Colonic mucosa (tissue), 4 donors: ENCODE measurements at places on chromosomes 2 and 18. TPM values are rescaled to one million over a fixed set of nuclear protein-coding genes. Genes with fewer than 3 reads are reported as not detected.

Gene SLC66A3
- total RNA-seq = 13.2 TPM

Gene ANKRD30B
- not detected for total RNA-seq

DNA sequence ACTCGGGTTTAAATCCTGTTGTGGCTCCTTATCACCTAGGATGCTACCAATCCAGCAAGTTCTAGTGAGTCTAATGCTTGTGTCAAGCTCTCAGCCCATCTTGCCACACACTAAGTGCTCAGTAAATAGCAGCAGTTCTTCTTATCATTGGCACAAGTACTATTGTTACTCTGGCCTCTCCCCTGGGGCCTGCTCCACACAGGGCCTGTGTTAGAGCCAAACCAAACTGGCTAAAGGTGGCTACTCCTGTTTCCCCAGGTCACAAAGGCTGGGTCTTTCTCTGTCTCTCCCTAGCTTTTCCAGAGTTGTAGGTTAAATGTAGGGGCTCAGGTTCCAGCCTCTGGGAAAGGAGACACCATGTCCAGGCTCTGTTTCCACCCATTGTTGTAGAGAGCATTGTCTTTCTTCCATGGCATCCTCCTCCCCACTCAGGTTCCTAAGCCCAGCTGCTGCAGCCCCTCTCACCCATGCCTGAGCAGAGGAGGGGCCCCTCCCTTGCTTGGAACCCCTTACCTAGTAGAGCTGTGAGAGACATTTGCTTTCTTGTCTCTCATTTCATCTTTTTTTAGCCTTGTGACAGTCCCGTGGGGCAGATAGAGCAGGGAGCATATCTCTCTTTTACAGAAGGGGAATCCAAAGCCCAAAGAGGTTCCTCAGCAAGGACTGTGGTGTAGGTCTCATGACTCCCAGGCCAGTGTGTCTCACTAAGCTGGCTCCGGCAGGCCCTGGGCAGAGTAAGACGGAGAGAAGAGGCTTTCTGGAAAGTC lies 56.4 kb upstream of the OTOF start:
- DNase-seq = no peak

- DNase-seq = no peak
Observed at GRCh38 chr18:8242151-8242696, 367.0 kb upstream of the RAB12 start.

DNA sequence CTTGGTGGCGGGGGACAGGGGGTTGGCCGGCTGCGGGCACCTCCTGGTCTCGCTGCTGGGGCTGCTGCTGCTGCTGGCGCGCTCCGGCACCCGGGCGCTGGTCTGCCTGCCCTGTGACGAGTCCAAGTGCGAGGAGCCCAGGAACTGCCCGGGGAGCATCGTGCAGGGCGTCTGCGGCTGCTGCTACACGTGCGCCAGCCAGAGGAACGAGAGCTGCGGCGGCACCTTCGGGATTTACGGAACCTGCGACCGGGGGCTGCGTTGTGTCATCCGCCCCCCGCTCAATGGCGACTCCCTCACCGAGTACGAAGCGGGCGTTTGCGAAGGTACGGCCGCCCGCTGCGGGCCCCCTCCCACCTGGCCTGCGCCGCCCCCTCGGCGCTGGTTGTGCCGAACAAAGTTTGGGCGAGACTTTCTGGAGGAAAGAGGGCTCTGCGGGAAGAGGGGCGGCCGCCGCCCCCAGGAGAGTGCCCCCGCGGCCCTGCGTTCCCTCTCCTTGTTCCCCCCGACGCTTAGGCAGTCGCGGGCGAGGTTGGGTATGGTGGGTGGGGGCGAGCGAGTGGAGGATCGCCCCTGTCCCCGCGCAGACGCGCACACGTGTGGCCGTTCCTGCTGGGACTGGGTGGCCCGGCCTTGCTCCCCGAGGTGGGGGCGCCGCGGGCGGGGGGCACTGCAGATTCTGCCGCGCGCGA lies 866 bp downstream of the CRIM1 start:
- no peak for DNase-seq

Gene DNMT3A
- total RNA-seq = 44.5 TPM

- DNase-seq = no peak
Observed at GRCh38 chr18:58451115-58451971, 177.5 kb downstream of the ALPK2 start.

GRCh38 chr2:188851311-188851710 lies 122.9 kb upstream of the COL3A1 start:
- DNase-seq = no peak

Gene MOGAT1
- total RNA-seq = 0.24 TPM

Gene ADAM23
- 0.93 TPM for total RNA-seq

DNA sequence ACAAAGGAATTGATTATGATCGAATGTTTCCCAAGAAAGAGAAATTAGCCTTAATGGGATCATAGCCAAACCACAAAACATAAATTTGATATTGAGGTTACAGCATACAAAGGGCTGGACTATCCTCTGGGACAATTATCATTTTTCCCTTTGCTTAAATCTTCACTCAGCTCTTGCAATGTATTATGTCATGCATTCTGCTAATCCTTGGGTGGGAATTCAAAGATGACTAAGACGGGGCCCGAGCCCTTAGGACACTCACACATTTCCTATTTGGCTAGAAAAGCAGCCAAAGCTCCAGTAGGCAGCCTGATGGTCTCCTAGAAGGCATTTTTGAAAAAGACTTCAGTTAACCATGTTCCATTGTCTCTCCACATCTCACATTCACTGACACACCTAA lies 17.2 kb upstream of the NMI start:
- no peak for DNase-seq

DNA sequence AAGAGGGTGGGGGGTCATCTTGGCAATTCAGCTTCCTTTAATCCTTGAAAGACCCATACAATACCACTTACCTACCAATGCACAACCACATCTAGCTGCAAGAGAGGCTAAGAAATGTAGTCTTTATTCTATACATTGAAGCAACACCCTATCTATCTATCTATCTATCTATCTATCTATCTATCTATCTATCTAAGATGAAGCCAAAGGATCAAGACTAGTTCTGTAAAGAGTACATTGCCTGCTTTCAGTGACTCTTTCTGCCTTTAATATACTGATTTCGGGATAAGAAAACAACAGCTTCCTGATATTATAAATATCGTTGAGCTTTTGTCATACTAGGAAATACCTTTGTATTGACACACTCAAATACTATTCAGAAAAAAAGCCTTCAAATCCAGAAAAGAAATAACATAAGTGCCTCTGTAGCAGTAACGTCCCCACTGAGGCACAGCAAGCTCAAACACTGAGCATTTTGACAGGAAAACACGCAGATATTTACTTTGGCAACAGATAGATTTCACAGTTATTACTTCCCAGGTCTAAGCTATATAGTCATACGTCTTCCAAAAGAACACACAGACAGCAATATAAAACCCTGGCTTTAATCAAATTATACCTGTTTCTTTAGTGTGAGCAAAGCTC lies 139.4 kb upstream of the SERTAD2 start:
- no peak for DNase-seq

DNA sequence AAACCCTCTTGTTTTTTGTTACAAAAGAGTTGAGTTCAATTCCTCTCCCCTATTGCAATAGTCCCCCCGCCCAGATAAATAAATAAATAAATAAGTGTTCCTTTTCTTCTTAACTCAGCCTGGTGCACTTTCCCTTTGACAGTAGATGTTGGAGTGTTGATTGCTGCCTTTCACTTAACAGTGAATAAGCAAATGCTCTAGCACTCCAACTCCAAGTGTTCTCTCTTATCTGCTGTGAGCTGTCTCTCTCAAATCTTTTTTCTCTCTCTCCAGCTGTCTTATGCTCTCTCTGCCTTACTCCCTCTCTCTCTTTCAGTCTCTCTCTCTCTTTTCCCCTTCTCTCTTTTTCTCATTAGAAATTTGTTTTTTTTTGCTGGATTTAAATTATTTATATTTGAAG lies 216.7 kb downstream of the TMX3 start:
- DNase-seq = no peak

DNA sequence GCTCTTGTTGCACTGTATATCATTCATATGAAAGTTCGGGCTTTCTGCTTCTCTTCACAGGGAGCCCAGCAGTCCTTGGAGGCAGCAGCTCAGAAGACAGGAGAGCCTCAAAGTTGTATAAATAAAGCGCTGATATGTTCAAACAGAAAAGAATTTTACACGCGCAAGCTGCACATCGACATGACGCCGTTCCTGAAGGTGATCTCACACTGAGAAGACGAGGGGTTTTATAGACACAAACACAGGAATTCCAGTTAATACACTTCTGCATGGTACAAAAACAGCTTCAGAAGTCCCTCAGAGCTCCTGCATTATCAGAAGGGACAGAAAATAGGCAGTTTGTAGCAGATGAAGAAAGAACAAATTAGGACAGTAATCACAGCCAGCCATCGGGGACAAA lies 81.6 kb downstream of the KIAA2012 start:
- DNase-seq = no peak

GRCh38 chr18:5463390-5463789 lies 80.4 kb downstream of the EPB41L3 start:
- DNase-seq = peak; percentile 39

- DNase-seq = no peak
Observed at GRCh38 chr2:167729911-167730310, 517.5 kb downstream of the STK39 start.

- DNase-seq = no peak
Observed at GRCh38 chr2:44040365-44040764, 44.6 kb upstream of the LRPPRC start.

Gene EVA1A
- 0.25 TPM for total RNA-seq

GRCh38 chr2:191923652-191923997 lies 76.7 kb upstream of the CAVIN2 start:
- DNase-seq = no peak

Gene STK16
- 30.1 TPM for total RNA-seq

Gene AQP12A
- 9.0 TPM for total RNA-seq

DNA sequence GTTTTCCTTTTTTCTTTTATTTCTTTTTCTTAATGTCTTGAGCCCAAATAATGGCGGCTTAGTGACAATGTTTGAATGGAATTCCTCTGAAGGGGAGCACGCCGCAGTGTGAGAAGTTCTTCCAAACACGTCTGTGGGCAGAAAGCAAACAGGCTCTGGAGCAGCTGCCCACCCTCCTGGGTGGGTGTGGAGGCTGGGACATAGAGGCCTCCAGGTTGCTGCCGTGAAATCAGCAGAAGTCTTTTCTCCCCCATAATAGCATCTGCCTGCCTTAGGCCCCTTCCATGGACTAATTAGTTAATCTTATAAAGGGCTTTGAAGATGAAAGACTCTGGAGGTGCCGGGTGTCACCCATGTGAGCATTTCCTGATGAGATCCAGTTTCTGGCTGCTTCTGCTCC lies 213.9 kb downstream of the SH3RF3 start:
- no peak for DNase-seq

DNA sequence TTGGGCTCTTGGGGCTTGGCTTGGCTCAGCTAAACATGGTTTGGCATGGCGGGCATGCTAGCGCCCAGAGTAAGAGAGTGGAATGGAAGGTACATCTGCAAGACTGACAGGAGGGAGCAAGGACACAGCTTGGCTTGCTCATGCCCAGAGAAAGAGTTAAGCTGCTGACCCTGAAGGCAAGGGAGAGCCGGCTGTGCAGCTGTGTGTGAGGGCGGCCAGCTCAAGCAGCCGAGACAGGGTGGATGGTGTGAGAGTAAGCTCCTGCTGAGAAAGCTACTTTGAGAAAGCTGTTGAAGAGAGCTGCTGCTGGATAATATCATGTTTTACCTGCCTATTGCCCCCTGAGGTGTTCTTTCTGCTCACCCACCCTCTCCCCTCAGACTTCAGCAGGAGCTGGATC lies 135.6 kb downstream of the CCBE1 start:
- no peak for DNase-seq

DNA sequence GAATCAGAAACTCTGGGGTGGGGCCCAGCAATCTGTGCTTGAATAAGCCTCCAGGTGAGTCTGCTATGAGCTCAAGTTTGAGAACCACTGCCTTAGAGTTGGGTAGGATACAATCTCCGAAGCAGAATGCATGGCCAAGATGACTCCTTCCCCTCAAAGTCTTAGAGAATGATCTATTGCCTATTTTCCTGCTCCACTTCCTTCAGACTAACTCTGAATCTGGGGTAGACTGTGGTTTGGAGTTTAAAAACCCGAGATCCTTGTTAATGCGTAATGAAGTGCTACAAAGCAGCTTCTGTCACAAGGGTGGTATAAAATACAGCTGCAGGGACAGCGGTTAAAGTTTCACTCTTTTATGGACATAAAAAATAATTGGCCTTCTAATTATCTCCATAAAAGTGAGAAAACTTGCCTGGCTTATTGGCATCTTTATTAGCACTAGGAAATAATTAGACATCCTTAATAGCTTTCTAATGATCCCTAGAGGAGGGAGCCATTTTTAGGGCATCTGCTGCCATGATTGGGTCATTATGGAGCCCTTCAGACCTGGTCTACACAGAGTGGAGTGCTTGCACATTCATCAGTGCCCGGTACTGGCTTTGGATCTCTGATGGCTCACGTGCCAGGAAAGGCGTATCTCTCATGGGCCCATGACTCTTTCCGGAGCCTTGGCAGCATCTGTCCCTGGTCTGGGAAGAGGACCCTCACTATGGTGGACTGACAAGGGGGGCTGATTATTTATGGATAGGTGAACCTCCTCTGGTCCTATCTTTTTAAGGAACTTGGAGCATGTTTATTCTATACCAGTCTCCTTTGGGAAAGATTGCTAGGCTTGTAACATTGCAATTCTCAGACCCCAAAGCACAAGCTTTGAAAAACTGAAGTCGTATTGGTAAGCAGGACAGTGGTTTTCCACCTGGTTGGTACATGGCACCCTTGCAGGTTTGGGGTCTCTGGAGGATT lies 28.2 kb downstream of the SIX2 start:
- no peak for DNase-seq

- DNase-seq = no peak
Observed at GRCh38 chr18:60020107-60020925, 120.5 kb downstream of the PMAIP1 start.

Gene ST8SIA3
- total RNA-seq = 0.05 TPM

Gene RND3
- 57.1 TPM for total RNA-seq

GRCh38 chr2:223117533-223117932 lies 65.5 kb downstream of the KCNE4 start:
- no peak for DNase-seq

DNA sequence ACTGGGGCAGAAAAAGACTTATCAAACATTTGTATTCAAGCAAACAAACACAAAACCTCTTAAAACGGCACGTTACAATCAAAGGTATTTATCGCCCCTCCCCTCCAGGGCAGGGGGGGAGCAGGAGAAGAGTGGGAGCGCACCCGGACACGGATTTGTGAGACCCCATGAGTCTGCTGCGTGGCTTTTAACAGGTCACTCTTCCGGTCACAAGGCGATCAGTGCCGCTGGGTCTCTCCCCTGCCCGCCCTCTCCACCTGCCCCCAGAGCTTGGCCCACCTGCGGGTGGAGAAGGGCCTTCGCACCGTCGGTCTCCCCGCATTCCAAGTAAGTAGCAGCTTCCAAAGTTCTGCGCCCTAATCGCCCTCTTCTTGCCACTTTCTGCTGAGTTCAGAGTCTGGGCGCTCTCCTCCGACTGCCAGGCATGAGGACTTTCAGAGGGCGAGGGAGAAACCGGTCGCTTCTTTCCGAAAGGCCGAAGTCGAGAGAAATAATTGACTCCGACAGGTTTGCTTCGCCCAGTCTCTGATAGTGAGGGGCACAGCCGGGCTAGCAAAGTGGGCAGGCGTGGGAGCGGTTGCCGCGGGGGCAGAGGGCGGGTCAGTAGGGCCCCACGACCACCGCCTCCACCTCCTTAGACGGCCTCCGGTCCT lies 800 bp downstream of the RPRM start:
- DNase-seq = no peak

GRCh38 chr18:68220458-68220857 lies 494.4 kb downstream of the TMX3 start:
- no peak for DNase-seq

GRCh38 chr18:38940475-38940862 lies 1374.9 kb upstream of the CELF4 start:
- no peak for DNase-seq
